ENCODE measurements at places on chromosomes 12 and 14. TPM values are rescaled to one million over a fixed set of nuclear protein-coding genes. Genes with fewer than 3 reads are reported as not detected.

Gene KRT73
- not detected for total RNA-seq

Gene GPD1
- total RNA-seq, result 1.0 TPM

Gene TMCC3
- total RNA-seq, result 4.0 TPM

- H3K36me3 ChIP-seq, result peaks cover 33% of the 10 kb centered on the region
- H3K4me1 ChIP-seq, result peaks cover 68% of the 10 kb centered on the region
- peak overlapping the region; percentile 60 for H3K27ac ChIP-seq
- H3K4me3 ChIP-seq, result peak overlapping the region; percentile 31
These were observed 23.9 kb downstream of the CLMN start for GRCh38 chr14:95295600-95296376.

- peaks cover 13% of the 10 kb centered on the region for H3K4me1 ChIP-seq
- H3K4me3 ChIP-seq, result no peak overlapping the region
- DNase-seq, result no peak
- H3K27me3 ChIP-seq, result no peaks in the 10 kb centered on the region
- no peaks in the 10 kb centered on the region for H3K36me3 ChIP-seq
These were observed 168.0 kb downstream of the ALX1 start for GRCh38 chr12:85448031-85448430.
